ENCODE measurements at places on chromosomes 11 and 22.

- no peak for DNase-seq
These were observed 3.1 kb downstream of the HYLS1 start for GRCh38 chr11:125890447-125891100.

GRCh38 chr22:26431261-26431995 lies 2.4 kb downstream of the ASPHD2 start:
- DNase-seq = peak; percentile 39

- peak; percentile 64 for DNase-seq
These were observed 11.8 kb upstream of the MIEF1 start for GRCh38 chr22:39490135-39490798.

DNA sequence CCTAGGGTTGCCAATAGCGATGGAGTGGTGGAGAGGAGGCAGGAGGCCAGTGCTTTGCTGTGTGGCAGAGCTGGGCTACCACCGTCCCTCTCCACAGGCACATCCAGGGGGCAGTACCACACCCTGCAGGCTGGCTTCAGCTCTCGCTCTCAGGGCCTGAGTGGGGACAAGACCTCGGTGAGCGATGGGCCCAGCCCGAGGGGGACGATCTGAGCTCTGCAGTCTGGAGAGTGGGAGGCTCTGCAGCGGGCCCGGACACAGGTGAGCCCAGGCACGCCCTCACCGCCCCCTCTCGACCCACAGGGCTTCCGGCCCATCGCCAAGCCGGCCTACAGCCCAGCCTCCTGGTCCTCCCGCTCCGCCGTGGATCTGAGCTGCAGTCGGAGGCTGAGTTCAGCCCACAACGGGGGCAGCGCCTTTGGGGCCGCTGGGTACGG lies 2.5 kb downstream of the PKP3 start:
- DNase-seq = no peak

DNA sequence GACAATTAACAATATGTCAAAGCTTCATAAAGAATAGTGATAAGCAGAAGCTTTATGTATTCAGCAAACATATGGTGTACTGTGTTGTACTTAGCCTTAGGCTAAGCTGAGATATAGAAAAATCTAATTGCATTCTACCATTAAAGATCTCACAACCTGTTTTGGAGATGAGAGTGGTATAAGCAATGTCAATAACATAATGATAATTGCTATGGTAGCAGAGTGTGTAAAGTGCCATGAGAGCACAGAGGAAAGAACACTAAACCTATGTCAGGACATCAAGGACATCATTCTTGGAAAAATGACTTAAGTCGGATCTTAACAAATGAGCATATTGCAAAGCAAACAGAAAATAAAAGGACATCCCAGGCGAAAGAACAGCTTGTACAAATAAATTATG lies 28.6 kb upstream of the ANGPTL5 start:
- DNase-seq = no peak

DNA sequence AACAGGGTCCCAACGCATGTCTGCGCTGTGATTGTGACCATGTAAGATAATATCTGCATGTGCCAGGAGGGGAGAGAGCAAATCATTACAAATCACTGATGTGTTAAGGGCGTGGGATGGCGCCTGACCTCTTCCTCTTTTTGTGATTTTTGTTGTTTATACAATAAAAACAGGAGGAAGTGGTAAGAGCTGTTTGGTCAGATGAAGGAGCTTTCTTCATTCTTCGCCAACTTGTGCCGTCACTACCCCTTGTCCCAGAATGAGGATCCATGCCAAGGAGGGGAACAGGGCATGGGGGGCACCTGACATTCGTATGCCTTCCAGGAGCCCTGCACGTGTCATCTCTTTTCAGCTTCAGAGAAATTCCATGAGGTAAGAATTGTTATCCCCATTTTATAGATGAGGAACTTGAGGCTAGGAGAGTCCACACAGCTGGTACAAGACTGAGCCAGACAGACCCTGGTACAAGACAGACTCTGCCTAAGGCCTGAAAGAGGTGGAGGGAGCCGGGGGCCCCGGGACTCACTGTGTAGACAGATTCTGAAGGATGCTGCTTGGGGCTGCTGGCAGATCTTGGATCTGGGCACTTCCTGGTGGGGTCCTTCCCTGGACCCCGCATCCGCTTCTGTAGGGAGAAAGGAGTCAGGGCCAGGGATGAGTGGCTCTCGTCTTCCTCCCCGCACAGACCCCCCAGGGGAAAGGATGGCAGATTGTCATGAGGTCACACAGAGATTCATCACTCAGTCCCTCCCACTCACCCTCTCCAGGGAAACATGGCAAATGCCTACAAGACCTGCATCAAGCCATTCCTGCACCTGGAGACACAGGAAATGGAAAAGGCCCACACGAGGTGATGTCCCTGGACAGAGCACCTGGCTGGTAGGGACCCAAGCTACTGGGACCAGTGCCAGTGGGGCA lies 34.6 kb downstream of the NFAM1 start:
- no peak for DNase-seq

DNA sequence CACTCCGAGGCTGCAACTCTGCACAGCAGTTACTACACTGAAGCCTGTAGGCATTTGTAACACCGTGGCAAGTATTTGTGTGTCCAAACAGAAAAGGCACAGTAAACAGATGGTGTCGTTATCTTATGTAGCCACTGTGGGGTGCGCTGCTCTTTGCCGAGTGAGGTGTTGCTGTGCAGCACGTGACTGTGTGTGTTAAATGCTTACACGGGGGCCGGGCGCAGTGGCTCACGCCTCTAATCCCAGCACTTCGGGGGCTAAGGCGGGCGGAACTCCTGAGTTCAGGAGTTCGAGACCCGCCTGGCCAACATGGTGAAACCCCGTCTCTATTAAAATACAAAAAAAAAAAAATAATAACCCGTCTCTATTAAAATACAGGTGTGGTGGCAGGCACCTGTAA lies 11.5 kb downstream of the ZBED4 start:
- no peak for DNase-seq

- no peak for DNase-seq
These were observed 696 bp upstream of the MARK2 start for GRCh38 chr11:63838150-63838677.

- no peak for DNase-seq
These were observed 1.9 kb upstream of the SMTN start for GRCh38 chr22:31079095-31079642.

- no peak for DNase-seq
These were observed 95.6 kb downstream of the LDLRAD3 start for GRCh38 chr11:36039471-36039870.

DNA sequence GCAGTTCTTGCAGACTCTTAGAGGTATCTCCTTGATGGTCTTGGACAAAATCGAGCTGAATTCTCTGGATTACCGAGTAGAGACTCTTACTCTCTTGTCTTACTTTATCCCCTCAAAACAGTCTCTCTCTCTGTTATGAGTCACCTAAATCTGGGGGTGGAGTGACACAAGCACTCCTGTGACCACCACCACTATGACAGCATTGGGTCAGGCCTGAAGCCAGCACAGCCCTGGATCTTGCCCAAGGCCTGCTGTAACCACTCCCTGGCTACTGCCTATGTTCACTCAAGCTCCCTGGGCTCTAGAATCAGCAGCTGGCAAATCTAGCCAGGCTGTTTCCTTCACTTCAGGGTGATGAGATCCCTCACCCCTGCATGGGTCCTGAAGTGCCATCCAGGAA lies 662.5 kb downstream of the LUZP2 start:
- DNase-seq = peak; percentile 1

DNA sequence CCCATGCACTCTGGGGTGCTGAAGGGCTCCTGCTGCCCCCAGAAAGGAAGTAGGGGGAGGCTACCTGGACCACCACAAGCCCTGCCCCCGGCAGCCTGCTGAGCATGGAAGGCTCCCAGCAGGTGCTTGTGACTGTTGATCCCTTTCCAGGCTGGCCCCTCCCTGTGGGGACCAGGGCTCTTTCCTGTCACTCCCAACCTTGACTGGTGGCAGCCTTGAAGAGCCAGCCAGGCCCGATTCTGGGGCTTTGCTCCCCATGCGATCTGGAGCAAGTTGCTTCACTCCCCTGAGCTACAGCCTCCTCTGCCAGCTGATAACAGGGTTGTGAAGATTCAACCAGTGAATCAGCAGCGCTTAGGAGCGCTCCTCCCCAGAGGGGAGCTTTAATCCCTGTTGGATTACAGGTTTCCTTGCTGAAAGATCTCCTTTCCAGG lies 4.6 kb upstream of the CST6 start:
- no peak for DNase-seq

- DNase-seq = no peak
These were observed 297.2 kb upstream of the ANO5 start for GRCh38 chr11:21895686-21896085.

GRCh38 chr22:31585161-31585859 lies 76.7 kb downstream of the PISD start:
- peak; percentile 39 for DNase-seq

- DNase-seq = no peak
These were observed 121.0 kb downstream of the GRIK4 start for GRCh38 chr11:120632579-120632978.

GRCh38 chr11:117868815-117869561 lies 7.5 kb downstream of the FXYD6 start:
- DNase-seq = no peak

DNA sequence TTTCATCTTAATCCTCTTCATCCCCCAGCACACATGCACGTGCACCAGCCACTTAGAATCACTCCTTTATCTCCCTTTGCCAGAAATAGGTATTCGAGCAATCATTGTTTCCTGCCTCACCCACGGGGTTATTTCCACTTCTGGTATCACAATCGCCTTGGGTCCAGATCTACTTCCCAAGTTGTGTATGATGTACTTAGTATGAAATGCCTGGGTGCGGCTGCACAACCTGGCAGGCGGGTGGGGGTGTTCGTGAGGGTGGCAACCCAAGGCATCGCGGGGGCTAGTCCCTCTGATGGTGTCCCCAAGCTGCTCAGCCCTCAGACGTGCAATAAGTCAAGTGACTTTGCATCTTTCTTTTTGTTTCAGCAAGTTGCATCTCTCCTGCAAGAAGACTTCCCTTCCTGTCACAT lies 475.6 kb downstream of the MIAT start:
- no peak for DNase-seq

DNA sequence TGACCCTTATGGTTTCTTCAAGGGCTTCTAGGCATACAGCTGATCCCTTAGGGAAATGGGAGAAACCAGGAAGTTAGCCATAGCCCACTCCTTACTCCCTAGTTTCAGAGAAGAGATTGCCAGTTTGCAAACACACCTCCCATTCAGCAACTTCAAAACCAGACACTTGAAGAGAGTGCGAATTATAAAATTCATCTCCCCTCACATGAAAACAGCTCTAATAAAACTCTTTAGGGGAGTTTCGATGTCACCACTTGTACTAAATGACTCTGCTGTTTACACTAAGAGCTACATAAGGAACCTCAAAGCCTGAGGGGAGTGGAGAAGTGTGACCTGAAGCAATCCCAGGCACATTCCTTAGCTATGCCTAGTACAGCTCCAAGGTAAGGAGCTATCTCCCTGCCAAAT lies 8.3 kb downstream of the LGR4 start:
- DNase-seq = peak; percentile 61

- DNase-seq = no peak
These were observed 22.1 kb downstream of the CHKA start for GRCh38 chr11:68099057-68099456.

DNA sequence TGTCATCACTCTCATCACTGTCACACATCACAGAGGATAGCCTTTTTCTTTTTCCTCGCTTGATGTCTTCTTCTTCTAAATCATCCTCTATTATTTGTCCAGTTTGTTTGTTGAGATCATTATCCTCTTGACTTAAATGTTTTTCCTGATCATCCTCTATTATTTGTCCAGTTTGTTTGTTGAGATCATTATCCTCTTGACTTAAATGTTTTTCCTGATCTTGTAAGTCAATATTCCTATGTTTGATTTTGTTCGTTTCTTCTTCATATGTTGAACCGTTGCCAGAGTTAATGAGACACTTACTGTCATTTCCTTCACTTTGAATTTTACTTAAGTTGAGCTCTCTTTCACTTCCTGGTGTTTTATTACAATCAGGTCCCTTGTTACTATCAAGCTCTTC lies 5.6 kb downstream of the CCDC82 start:
- no peak for DNase-seq

DNA sequence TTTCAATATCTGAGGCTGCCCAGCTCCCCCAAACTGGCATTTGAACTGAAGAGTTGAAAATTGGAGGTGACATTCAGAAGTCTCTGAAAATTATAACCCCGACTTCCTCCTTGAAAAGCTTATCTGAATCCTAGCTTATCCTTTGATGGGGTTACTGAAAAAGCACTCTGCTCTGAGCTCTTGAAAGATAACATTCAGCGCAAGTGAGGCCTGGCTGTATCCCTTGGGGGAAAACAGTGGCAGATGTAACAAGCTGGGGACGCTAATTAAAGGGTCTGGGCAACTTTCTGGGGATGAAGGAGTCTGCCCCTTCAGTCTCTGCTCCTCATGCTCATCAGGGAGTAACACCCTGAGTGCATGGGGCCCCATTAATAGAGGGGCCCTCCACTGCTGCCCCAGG lies 402.0 kb upstream of the CADM1 start:
- DNase-seq = no peak

GRCh38 chr11:69825941-69826340 lies 6.7 kb upstream of the FGF3 start:
- no peak for DNase-seq

GRCh38 chr11:122354025-122354697 lies 238.1 kb upstream of the BLID start:
- DNase-seq = no peak

GRCh38 chr11:15903246-15903645 lies 453.1 kb downstream of the SOX6 start:
- DNase-seq = no peak

GRCh38 chr11:124551189-124551588 lies 7.7 kb upstream of the OR8B12 start:
- DNase-seq = no peak

DNA sequence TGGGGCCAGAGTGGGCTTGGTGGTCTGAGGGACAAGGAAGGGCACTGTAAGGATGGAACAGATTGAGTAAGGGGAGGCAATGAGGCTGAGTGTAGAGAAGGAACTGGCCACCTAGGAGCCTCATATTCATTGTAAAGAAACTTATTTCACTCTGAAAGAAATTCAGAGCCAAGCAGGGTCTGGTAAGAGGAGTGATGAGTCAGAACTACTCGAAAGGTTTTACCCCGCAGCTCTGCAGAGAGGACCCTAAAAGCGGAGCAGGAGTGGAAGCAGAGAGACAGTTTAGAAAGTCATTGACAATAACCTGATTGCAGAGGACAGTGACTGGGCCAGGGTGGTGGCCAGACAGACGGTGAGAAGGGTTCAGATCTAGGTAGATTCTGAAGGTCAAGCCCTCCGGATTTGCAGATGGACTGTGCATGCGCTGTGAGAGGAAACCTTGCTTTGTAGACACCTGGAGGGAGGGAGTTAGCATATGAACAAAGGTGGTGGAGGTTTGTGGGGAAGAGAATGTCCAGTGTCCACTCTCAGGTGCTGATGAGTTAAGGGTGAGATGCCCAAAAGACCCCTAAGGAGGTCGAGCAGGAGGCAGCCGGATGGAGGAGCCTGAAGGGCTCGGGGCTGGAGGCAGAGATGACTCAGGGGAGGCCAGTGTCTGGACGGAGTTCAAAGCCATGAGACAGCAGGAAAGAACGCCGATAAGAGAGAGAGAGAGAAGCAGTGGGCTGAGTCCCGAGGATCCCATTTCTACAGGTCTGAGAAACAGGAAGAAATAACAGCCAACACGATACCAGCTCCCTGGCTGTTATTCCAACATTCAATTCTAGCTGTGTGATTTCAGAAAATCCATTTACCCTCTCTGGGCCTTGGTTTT lies 546.0 kb downstream of the BRD1 start:
- DNase-seq = no peak

GRCh38 chr11:119377961-119378667 lies 3.4 kb downstream of the USP2 start:
- DNase-seq = no peak
